ENCODE measurements at places on chromosomes 12 and 14.
A peak's percentile ranks its signal among the peaks of the same experiment; 100 is the strongest.

- DNase-seq, result peak; percentile 32
Observed at GRCh38 chr12:1920971-1921370, 2.5 kb upstream of the CACNA2D4 start.

DNA sequence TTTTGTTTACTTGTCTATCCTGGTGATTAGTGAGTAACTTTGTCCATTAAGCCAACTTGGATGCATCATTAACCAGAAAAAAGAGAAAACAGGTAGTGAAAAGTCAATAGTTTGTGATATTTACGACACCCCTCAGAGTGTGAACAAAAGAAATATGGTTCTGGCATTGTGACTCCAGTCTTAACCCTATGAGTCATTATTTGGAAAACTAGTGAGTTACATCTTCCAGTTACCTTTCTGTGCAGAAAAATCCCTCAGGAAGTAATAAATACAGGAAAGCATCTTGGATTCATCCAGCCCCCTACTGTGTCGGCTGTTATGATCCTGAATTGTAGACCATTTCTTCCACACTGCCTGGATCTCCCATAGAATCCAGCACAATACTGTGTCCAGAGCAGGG, 379.1 kb downstream of the GALC start:
- DNase-seq, result no peak

DNA sequence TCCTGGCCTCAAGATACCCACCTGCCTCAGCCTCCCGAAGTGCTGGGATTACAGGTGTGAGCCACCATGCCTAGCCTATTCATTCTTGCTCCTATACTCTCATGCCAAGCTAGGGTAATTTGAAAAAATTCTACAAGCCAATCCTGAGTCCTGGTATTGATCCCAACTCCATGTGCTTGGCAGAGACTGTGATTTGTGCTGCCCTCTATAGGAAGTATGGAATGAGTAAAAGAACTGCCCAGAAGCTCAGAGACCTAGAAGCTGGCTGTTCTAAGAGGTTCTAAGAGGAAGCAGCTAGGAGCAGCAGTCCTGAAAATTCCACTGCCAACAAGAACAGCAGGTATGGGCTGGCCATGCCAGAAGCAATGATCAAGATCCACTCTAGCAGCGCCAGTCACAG, 402.5 kb downstream of the PCNX1 start:
- no peak for DNase-seq

- DNase-seq, result no peak
Observed at GRCh38 chr12:128933926-128934325, 80.6 kb downstream of the GLT1D1 start.

GRCh38 chr12:78396538-78396937, 468.0 kb upstream of the SYT1 start:
- DNase-seq, result no peak

DNA sequence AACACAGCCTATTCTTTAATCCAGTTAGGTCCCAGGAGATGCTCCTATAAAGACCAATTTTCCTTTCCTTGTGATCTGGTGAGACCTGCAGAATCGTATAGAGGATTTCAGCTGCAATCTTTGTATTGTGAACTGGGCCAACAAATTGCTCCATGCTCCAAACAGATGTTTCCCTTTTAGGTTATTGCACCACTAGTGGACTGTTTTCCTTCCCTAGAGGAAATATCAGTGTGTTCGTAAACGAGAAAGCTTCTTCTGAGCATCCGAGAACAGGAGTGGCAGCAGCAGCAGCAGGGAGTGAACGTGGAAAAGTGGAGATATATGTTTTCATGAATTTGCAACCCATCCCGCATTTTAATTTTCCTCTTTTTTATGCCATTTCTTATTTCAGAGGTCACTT, 344.1 kb upstream of the PDE3A start:
- DNase-seq, result no peak

DNA sequence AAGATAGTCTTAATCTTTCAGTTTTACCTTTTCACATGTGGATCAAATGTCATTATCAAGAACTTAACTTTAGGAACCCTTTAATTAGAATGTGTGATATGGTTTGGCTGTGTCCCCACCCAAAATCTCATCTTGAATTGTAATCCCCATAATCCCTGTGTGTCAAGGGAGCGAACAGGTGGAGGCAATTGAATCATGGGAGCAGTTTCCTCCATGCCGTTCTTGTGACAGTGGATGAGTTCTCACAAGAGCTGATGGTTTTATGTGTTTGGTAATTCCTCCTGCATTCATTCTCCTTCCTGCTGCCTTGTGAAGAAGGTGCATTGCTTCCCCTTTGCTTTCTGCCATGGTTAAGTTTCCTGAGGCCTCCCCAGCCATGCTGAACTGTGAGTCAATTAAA, 160.6 kb downstream of the MON2 start:
- DNase-seq, result no peak

DNA sequence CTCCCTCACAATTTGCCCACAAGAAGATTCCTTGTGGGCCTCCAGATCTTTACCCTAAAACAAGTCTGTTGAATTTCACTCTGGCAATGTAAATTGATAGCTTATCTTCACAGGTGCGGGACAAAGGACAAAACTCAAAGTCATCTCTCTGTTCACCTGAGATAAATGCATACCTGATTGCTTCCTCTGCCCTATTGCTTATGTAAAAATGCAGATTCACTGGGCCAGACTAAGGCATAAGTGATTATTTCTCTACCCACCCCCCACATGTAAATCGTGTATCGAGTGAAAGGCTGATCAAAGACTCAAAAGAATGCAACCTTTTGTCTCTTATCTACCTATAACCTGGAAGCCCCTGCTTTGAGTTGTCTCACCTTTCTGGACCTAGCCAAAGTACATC, 316.8 kb downstream of the SSPN start:
- DNase-seq, result peak; percentile 87

GRCh38 chr14:72549026-72549425, 344.9 kb downstream of the DPF3 start:
- DNase-seq, result no peak

DNA sequence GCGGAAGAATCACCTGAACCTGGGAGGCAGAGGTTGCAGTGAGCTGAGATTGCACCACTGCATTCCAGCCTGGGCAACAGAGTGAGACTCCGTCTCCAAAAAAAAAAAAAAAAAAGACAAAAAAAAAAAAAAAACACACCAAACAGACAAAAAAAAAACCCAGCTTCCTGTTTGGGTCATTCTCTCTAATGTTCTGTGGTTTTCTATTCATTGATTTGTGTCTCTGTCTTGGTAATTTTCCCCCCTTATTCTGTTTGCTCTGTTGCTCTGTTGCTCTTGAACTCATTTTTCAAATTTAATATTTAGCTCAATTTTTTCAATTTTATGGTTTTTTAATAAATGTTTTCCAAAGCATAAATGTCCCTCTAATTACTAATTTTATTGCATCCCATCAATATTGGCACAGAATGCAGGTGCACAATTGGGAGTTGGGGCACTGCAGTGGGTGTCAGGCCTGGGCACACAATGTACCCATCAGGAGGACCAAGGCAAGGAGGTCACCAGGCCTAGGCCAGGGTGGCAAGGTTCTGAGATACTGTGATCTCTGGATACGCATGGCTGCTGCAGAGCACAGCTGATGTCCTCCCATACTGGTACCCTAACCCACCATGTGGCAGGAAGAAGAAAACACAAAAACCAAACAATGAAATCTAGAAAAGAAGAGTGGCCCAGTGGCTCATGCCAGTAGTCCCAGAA, 8.0 kb upstream of the GNPTAB start:
- no peak for DNase-seq

DNA sequence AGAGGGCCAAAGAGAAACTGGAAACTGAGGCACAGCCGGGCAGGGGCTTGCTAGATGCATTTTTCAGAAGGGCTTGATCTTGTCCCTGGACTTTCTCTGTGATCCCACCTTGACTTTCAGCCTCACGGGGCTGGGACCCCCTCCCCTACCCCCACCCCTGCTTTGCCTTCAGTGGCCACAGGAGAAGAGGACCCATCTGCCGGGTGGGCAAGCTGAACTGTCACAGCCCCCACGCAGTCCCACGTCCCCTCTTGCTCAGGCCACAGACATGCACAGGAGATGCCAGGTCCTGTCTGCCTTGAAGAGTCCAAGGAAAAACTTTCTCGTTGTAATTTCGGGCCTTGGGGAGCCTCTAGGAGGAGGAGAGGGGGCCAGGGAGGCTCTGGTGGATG, 158.9 kb downstream of the KIF26A start:
- DNase-seq, result no peak

DNA sequence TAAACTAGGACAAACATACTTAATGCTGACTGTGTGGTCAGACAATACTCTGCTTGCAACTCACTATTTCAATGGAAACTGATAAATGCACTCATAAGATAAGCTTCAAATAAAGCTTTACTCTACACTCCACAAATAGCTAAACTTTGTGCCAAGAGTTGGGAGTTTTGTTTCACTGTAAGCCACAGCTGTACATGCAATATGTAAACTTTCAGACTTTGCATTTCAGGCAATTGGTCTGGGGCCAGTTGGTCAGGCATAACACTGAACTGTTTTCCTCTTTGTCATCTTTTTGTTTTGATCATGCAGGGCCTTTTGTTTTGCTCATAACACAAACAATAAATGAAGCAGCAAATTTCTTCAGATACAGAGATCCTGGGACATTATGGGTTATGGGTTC, 426.2 kb downstream of the IPO8 start:
- DNase-seq, result no peak

DNA sequence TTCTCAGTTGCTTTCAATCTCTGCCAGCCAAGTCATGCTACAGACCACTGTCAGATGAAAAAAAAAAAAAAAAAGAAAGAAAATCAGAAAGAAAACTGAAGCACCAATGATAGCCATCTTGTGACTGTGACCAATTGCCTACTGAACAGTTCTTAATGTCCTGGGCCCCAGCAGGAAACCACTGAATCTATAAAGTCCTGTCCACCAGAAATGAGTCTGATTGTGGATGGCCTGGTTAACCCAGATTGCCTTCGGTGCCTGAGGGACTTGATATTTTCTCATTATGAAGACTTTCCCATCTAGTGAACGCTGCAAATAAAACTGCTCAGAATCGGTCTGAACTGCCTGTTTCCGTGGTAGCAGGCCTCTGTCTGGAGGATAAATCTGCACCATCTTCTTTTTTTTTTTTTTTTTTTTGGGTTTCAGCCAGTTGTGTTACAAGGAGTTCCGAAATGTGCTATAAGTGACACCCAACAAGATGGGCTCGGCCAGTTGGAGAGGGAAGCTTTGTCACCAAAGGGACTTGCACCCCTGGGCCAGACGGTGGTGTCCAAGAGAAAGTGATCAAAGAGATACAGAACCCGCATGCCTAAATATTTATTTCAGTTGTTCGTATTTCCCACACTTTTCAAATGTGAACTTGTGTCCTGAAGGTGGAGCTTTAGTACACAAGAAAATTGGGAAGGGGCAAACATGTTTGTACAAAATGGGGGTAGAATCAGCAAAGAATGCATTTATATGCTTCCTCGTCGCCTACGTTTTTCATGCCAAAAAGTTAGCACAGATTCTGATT, 3.0 kb upstream of the PLXNC1 start:
- no peak for DNase-seq

DNA sequence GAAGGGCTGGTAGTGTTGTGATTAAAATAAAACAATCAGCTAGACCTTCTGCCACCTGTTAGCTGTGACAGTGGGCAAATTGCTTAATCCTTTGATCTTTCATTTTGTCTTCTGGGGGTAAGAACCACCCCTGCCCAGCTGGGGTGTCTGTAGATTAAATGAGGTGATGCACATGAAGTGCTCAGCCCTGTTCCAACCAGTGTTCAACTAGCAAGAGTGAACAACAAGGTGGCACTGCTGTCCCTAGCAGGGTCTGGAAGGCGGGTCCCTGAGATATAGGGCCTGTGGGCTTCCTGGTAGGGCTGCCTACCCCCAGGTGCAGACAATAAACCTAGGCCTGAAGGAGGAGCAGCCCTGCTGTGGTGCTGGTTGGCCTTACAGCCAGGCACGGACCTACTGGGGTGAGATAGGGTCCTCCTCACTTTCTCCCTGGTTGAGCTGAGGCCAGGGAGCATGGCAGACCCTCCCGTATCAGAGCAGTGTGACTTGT, 60.6 kb downstream of the ARL6IP4 start:
- DNase-seq, result no peak

- peak; percentile 37 for DNase-seq
Observed at GRCh38 chr12:46944088-46944487, 118.3 kb upstream of the SLC38A4 start.

GRCh38 chr12:91274916-91275315, 92.3 kb upstream of the DCN start:
- DNase-seq, result no peak

GRCh38 chr14:50947446-50947845, 3.2 kb upstream of the PYGL start:
- no peak for DNase-seq

DNA sequence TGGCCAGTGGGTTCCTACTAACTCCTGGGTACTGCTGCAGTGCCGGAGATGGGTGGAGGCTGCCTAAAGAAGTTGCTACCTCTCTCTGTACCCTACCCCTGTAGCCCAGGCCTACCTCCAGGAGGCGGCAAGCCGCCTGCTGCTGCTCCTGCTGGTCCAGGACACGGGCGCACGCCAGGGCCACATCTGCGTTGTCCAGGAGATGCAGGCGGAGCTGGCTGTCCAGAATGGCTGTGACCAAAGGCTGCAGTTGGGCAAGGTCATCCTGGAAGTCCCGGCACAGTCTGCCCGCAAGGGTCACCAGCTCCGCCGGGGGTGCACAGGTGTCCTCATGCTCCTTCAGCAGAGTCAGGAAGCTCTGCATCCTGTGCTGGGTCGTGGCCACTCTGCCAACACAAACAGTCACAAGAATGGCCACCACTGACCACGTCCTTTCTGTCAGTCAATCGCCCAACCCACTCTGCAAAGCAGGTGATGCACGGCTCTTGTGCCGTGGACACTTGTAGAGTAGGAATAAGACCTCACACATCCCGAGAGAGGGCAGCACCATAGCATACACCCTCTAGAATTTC, 1.6 kb downstream of the ANHX start:
- DNase-seq, result no peak

GRCh38 chr12:18878676-18879180, 140.8 kb downstream of the CAPZA3 start:
- no peak for DNase-seq

- DNase-seq, result no peak
Observed at GRCh38 chr12:54021432-54022013, 6.7 kb upstream of the HOXC6 start.

DNA sequence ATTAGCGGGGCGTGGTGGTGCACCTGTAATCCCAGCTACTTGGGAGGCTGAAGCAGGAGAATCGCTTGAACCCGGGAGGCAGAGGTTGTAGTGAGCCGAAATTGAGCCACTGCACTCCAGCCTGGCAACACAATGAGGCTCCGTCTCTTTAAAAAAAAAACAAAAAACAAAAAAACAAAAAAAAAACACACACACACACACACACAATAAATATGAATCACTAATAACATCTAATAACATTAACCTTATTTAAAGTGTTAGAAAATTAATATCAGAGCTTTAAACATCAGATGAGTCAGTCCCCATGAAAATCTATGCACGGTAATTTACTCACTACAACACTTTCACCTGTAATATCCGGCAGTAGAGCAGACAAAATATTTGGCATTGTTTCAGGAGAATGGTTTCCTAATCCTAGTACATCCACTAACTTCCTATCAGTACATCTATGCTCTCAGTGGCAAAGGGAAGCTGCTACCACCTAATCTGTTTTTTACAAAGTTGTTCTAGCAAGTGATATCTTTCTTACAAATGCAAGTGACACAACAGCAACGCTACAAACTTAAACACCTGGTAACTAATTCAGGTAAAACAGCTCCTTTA, 36.2 kb downstream of the MED13L start:
- DNase-seq, result no peak

- no peak for DNase-seq
Observed at GRCh38 chr14:92916201-92916600, 6.7 kb upstream of the CHGA start.

- no peak for DNase-seq
Observed at GRCh38 chr12:109725321-109726105, 11.9 kb downstream of the FAM222A start.
